RPMI7951 (cell line): ENCODE measurements at places on chromosomes 6 and 20. TPM values are rescaled to one million over a fixed set of nuclear protein-coding genes. Genes with fewer than 3 reads are reported as not detected.

Gene ZNF512B
- 2.8 and 4.0 TPM in 2 replicates for total RNA-seq

GRCh38 chr20:5770987-5771318 is 20.8 kb downstream of the SHLD1 start:
- DNase-seq: peak; percentile 52

DNA sequence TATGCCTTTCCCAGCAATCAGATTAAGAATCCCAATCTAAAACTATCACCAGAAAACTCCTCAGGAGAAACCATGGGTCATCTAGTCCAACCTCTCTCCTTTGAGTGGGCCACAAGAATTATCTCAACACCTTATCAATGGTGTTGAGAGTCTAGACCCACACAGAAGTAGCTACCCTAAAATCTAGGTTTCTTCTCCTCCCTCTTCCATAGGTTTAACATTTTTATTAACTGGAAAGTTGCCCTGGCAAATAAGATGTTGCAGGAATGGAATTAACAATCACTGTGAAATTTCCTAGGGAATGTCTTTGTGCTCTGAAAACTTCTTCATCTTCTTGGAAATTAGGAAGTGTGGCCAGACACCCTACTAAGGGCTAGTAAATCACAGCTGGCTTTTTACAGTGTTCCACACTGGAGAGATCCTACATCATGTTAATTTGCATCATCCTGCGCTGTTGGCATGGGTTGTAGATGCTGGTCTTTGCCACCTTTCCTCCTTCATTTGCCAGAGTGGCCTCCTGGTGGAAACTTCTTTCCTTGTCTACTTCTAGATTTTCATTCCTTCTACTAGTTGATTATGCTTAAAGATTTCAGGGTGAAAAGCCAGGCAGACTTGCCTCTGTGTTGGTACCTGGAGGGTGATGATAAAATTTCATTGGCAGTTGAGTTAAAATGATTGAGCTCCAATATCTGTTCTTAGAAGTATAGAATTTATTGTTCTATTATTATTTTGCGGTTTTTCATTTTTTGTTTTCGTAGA is 2.7 kb downstream of the TNFAIP3 start:
- DNase-seq: no peak

Gene COL20A1
- not detected in 2 replicates for total RNA-seq

Gene HLA-DOB
- 0.10 TPM in 1 of 2 replicates, not detected in the other for total RNA-seq

Gene ID1
- total RNA-seq: 315 and 437 TPM in 2 replicates

Gene FNDC11
- 1.8 and 1.9 TPM in 2 replicates for total RNA-seq

Gene OPRL1
- 0.29 and 0.84 TPM in 2 replicates for total RNA-seq

Gene FOXS1
- total RNA-seq: 0.24 and 0.39 TPM in 2 replicates

GRCh38 chr6:41488433-41489119 is 57.6 kb upstream of the FOXP4 start:
- DNase-seq: peak; percentile 82

Gene TLDC2
- 0.39 TPM in 1 of 2 replicates, not detected in the other for total RNA-seq

DNA sequence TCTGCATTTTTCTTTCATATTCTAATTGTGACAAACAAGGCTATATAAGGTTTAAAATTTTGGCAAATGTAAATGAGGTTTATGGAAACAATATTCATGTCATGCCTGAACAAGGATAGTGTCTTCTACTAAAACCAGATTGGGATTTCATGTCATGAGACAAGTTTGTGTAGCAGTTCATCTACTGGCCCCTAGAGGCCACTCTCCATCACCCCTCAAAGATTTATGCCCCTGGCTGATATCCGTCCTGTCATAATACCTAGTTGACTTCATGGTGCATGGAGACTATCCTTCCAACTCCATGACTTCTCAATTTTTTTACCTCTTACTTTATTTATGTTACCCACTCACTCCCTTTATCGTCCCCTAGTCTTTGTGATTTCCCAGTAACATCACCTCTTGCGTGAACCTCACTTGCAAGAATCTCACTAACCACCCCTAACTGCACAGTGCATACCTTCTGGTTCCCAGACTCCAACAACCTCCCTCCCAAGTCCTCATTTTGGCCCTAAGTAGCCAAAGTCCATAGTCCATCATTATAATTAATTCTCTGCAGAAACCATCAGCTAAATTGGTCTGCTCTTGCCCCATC is 179.8 kb downstream of the TASP1 start:
- DNase-seq: peak; percentile 64

Gene SLA2
- total RNA-seq: not detected in 2 replicates

DNA sequence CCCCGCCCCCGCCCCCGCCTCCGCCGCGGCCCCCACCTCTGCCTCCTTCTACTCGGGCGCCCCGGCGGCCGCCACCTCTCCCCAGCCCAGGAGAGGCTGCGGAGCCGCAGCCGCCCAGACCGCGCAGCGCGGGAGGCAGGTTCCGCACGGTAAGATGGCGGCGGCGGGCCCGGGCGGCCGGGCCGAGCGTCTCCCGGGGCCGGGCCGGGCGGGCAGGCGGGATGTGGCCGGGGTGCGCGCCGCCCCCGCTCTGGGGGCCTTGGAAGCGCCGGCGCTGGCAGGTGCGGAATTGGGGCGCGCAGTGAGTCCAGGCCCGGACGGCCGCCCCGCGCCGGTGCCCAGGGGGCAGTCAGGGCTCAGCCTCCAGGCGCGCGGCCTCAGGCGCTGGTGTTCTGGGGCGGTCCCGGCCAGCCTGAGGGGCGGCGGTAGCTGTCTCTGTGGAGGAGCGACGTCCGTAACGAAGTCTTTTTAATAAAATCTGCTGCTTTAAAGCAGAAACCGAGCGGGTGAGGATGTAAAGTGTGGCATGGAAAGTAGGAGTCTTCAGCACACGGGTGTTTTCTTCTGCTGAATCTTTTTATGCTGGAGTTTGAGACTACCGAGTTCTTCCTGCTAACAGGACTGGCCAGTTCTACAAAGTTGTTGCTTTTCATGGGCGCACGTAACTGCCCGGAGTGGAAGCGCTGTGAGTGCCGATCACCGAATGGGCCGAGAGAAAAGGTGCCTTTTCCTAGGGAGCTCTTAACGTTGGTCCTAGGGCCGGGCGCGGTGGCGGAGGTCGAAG is at the start of gene GID8:
Gene GID8 (plus strand): TSS at position 43 of the 784 bp plus-strand sequence. CDS start 3,356 bp downstream, outside the sequence.
- DNase-seq: peak; percentile 59

Gene OR12D3
- total RNA-seq: not detected in 2 replicates

Gene SAPCD1
- 0.72 and 2.7 TPM in 2 replicates for total RNA-seq

DNA sequence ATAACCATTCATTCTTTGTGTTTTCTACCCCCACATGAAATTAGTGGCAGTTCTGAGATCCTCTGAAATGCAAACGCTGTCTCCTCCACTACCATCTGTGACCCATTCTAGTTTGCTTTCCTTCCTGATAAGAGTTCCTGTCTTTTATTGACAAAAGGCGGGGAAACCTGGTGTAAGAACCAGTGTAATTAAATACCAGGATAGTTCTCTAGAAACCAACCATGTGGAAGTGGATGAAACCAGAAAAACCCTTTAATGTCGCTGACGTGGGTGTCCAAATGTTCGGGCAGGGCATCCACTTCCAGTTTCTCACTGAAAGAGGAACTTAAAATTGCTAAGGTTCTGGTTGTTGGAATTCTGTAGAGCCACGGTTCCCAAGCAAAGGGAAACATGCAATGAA is 79.1 kb downstream of the TNFRSF21 start:
- DNase-seq: no peak

Gene ZNF334
- not detected in 2 replicates for total RNA-seq

GRCh38 chr6:16418151-16418550 is 179.8 kb downstream of the GMPR start:
- DNase-seq: no peak

DNA sequence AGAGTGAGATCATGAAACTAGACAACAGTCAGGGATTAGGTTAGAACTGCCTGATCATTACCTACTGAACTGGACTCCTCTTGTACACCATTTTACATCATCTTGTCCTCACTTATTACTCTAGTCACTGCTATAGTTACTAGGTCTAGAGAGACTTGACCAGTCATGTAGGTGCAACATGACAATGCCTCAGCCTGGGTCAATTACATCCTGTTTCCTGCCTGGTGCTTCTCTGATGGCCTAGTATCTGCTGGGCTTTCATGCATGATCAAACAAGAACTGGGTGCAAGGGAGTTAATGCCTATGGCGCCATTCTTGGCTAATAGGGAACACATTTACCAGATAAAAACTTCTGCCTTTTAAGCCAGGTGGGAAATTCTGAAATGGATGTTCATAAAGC is 39.2 kb upstream of the MMS22L start:
- DNase-seq: no peak

Gene JARID2
- total RNA-seq: 10.5 and 10.6 TPM in 2 replicates

DNA sequence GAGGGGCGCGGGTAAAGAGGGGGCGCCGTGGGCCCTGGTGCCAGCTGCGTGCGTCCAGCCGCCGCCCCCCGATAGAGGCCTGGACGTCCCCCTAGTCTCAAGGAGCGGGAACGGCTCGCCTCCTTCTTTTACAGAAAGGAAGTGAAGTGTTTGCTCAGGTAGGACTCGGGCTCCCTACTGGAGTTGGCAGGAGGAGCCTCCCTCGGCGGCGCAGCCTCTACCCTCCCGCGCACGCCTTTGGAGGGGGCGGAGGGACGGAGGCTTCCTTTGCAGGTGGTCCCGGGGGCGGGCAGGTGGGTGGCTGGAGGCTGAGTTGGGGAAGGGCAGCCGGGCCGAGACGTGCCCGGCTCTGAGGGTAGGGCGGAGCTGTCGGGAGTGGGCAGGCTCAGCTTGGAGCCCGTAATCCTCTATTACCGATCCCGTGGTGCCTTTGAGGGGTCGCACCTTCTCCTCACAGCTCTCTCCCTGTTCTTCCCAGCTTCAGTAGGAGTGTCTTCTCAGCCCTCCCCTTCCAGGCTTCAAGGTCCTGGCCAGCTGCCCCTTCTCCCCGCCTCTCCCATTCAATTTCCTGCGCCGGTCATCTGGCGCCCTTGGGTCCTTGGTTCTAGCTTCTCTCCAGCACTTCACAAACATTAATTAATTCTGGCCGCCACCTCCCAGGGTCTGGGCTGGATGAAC is 728 bp downstream of the ITPR3 start:
- DNase-seq: peak; percentile 59

DNA sequence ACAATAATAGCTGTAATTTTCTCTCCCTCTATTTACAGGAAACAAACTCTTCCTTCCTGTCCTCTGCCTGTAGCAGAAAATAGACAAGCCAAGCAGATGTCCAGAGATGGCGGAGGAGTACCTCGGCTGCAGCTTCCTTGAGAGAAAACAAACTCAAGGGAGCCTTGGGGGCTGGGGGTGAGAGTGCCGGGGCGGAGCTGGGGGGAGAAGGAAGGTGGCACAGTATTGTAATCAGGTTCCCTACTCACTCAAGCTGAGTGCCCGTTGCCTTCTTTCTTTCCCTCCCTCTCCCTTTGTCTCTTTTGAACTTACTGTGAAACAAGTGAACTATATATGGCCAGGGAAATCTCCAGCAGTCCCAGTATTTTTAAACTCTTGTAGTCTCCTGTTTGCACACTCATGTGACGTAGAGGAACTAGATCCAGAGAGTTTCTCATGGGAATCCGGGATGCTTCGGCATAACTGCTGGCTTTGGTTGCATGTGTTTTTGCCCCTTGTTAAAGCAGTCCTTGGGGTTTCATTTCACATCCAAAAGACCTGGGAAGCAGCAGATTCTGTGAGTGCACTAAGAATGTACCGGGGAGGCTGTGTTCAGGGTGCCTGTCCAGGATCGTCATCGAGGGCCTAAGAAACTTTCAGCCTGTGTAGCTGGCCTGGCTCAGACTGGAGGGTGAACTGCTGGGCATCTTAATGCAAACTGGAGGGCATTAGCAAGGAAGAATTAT is 44.6 kb upstream of the HDDC2 start:
- no peak for DNase-seq

Gene TMEM74B
- total RNA-seq: not detected in 2 replicates

DNA sequence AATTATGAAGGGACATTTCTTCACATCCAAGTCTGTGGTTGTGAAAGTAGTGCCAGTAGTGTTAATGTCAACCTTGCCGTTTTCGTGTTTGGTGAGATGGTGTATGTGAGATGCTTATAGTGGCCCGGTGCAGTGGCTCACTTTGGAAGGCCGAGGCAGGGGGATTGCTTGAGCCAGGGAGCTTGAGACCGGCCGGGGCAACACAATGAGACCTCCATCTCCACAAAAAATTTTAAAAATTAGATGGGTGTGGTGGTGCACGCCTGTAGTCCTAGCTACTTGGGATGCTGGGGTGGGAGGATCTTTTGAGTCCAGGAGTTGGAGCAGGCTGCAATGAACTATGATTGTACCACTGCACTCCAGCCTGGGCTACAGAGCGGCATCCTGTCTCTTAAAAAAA is 37.4 kb downstream of the PNLDC1 start:
- no peak for DNase-seq

Gene OTOR
- total RNA-seq: not detected in 2 replicates

DNA sequence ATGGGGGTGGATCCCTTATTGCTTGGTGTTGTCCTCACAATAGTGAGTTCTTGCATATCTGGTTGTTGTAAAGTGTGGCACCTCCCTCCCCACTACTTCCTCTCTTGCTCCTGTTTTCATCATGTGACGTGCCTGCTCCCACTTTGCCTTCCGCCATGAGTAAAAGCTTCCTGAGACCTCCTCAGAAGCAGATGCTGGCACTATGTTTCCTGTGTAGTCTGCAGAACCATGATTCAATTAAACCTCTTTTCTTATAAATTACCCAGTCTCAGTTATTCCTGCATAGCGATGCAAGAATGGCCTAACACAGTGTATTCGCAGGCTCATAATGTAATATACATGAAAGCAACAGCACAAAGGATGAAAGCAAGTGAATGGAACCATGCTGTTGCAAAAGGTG is 28.4 kb upstream of the ANKRD60 start:
- no peak for DNase-seq

DNA sequence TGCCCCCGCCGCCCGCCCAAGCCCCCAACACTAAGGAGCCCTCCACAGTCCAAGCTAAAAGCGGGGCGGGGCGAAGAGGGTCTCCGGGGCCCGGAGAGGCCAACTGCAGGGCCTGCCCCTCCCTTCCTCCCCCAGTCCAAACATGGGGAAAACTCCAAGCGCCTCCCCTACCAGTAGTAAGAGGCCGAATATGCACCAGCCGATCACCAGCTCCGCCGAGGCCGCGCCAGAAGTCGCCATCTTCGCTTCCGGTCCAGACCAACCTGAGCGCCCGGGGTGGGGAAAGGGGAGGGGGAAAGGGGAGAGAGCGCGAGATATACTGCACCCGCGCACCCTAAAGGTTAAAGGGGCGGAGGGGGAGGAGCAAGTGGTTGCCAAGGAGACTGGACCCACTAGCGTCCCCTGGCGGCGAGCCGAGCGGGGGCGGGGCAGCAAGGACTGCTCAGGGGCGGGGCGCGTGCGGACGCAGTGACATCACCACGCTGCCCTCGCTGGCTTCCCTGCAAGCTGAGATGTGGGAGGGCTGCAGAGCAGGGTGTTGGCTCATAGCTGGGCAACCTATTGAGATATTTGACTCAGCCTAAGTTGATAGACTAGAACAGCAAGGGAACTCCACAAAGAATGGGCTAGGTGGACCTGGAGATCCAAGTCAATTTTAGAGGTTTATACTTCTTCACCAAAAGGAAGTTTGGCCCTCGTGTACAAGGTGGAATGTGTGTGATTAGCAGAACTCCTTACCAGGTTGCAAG is at the start of gene LMBRD1:
Gene LMBRD1 (minus strand): TSS at position 369 of the 749 bp plus-strand sequence. CDS start 129 bp downstream, at position 240.
- DNase-seq: peak; percentile 91

- DNase-seq: no peak
Measured at GRCh38 chr6:122752459-122752858, 27.1 kb upstream of the FABP7 start.

DNA sequence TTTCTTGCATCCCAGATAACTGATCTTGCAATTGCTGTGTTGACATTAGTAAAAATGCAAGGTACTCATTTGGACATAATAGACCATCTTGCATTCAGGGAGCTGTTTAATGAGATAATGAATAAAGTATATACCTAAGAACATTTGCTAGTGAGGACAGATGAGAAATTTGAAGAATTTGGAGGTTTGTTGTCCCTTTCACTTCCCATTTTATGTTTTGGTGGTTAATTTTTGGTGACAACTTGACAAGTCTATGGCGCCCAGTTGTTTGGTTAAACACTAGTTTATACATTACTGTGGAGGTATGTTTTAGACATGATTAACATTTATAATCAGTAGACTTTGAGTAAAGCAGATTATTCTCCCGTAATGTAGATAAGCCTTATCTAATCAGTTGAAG is 300.2 kb upstream of the SYNCRIP start:
- no peak for DNase-seq
